CD8-positive, alpha-beta T cell (primary cell): ENCODE measurements at places on chromosomes 4 and X.

GRCh38 chrX:37872303-37872655 lies 24.9 kb upstream of the DYNLT3 start:
- no peak for DNase-seq

- no peak for DNase-seq
Measured at GRCh38 chr4:35463251-35463952, 780.9 kb downstream of the ARAP2 start.

DNA sequence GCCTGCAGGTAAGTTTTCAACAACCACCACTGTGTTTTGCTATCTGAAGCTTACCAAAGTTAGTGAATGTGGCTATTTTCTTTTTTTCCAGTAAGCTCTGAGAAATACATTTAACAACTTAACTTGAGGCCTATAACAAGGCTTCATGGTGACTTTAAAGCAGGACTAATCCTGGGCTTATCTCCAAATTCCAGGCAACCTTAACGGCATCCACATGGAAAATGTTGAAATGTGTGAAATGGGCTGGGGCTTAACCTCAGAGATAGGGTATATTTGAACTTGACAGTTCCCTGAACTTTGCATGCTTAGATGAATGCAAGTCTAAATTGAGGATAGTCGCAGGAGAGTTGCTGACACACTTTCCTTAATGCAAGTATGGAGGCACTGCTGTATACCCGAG lies 539.2 kb downstream of the GALNTL6 start:
- no peak for DNase-seq

DNA sequence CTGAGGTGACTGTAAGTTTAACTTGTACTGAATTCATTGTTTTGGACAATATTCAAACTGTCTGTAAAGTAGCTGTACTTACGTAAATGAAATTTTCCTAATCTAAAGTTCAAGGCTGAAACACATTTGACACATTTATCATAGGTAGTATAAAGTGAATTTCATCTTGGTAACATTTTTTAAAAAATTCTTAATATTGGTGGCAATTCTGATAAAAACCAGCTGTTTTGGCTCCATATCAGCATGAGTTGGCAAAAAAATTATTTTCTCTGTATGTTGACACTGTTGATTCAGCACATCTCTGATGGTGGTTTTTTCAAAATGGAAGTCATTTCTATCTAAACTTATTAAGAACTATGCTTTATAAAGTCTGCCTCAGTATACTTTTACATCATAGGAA lies 30.9 kb downstream of the CXorf58 start:
- no peak for DNase-seq

GRCh38 chrX:22541926-22542325 lies 269.2 kb downstream of the CBLL2 start:
- DNase-seq = no peak
